ENCODE measurements at places on chromosomes 12 and 14.

- DNase-seq = no peak
Observed at GRCh38 chr12:26185532-26186320, 9.6 kb upstream of the SSPN start.

GRCh38 chr12:84218406-84218805 lies 694.2 kb downstream of the SLC6A15 start:
- DNase-seq = no peak

DNA sequence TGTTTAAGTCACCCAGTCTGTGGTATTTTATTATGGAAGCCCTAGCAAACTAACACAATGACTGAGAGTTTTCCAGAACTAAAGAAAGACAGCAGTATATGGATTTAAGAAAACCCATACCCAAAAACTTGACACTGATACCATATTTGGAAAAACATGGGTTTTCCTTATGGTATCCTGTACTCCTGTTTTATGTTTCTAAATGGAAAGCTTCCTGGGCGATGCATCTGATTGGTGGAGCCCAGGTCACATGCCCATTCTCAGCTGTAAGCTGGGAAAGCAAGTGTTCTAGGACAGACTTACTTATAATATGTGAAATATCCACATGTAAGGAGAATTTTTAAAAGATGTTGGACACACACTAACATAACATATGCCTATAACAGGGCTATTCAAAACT lies 4.5 kb upstream of the RNASE4 start:
- DNase-seq = no peak

DNA sequence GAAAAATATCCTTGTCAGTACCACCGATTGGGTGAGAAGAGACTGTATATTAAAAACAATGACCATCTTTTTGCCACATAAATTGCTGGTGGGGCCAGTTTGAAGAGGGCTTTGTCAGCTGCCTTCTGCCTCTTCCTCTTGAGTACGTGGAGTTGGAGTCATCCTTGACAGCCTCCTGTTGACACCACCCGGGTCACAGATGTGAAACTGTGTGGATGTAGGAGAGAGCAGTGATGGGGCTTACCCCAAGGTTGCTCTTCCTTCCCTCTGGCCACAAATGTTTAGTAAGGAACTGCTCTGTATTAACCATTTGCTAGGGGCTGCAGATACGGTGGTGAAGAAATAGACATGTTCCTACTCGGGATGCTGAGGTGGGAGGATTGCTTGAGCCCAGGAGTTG lies 12.2 kb downstream of the PTPN11 start:
- DNase-seq = no peak
